Activated B cell treated with CpG ODN at 0.5 μM for 24 hours (primary cell): ENCODE measurements at places on chromosomes 2 and 18.

GRCh38 chr2:203982276-203982675 lies 45.7 kb downstream of the ICOS start:
- DNase-seq, result no peak

DNA sequence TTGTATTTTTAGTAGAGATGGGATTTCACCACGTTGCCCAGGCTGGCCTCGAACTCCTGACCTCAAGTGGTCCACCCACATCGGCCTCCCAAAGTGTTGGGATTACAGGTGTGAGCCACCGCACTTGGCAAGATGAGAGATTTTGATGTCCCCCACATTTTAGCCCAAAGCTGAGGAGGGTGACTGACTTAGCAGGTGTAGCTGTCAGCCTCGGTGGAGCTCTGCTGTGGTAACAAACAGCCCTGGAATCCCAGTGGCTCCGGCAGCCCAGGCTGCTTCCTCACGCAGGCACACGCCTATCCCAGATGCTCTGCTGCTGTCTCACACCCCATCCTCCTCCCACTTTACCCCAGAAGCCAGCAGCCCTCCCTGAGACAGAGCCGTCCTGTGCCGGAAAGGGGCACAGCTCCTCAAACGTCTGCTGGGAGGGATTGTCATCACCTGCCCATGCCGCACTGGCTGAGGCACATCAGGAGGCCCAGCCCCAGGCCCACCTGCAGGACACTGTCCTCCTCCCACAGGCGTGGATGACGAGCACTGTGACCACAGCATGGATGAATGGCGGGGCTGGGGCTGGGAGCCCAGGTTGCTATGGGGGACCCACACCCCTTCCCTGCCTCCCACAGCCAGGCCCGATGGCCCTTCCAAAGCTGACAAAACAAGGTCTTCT lies 10.6 kb upstream of the BOK start:
- DNase-seq, result no peak

GRCh38 chr2:9979977-9980376 lies 28.5 kb downstream of the GRHL1 start:
- DNase-seq, result no peak

GRCh38 chr2:80473069-80473468 lies 168.5 kb upstream of the LRRTM1 start:
- DNase-seq, result no peak

- DNase-seq, result no peak
These were observed 584 bp downstream of the BOLA3 start for GRCh38 chr2:74146929-74147726.
